ENCODE measurements at places on chromosomes 13 and 19.

DNA sequence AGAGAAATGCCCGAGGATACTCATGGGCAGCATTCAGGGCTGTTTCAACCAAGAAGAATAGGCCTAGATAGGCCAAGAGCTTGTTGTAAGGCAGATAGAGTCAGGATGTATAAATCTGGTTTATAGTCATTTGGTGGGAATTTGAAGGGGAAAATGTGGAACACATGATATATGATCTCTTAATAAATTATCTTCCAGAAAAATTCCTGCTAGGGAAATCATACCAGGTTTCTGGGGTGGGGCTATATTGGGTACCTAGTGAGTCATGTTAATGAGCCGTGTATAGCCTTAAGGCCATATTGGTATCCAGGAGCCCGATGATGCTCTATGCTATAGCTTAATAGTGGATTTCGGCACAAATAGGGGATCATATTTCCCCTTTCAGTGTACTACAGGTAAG lies 51.5 kb upstream of the HTR2A start:
- DNase-seq = no peak

DNA sequence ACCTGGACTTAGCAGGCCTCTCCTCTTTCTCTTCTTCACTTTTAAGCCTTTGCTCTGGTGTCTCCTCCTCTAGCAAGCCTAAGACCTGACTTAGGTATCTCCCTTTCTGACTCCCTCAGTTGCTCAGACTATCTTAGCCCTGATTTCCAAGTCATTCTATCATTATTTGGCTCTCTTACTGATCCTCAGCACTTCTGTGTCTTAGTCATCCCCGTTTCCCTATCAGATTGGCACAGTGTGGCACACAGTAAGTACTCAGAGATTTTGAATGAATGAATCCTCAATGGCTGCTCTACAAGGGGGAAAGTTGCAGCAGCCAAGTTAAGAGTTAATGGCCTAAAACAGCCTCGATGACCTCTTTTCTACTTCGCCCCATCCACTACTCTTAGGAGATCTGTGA lies 8.2 kb downstream of the KCTD12 start:
- DNase-seq = no peak

GRCh38 chr19:37227996-37228395 lies 10.0 kb downstream of the ZNF383 start:
- DNase-seq = no peak

GRCh38 chr13:77513719-77514335 lies 21.7 kb upstream of the SCEL start:
- no peak for DNase-seq

DNA sequence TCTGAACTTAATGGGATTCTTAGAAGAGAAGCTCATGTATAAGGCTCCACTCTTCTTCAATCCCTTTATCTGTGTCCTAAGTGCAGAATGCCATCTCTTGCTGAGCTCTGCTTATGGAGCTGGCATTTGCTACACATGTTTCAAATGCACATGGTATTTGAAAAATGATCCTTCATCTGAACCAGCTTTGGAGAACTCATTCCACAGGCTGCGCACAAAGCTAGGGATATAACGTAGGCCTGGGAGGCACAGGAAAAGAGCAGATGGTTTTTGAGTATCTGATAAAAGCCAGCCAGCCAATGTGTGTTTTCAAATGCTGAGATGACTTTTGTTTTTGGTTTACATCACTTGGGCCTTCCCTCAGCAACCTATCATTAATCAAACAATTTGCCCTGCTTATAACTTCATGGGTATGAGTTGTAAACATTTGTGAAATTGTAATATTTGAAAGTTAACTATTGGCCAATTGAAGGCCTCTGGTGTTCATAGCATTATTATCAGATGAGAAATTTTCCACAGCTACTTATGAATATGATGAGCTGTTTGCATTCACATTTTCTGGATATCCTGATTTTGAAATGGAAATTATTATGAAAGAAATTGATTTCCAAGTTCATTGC lies 729.0 kb downstream of the FGF9 start:
- DNase-seq = no peak

DNA sequence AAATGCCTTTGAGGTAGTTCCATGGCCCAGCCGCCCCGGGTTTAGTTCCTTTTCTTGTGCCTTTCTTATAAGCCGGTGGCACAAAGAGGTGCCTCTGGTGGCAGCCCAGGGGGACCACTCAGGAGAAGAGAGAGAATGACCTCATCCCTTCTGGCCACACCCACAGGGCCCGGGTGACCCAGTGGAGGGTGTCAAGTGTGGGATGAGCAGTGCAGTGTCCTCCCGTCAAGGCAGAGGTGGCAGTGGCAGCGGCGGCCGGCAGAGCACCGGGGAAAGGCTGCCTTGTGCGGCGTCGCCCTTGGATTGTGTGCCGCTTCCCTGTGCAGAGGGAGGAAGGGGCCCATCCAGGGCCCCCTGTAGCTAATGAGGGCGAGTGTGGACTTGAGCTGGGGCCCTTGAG lies 47.9 kb downstream of the KDM4B start:
- DNase-seq = no peak

DNA sequence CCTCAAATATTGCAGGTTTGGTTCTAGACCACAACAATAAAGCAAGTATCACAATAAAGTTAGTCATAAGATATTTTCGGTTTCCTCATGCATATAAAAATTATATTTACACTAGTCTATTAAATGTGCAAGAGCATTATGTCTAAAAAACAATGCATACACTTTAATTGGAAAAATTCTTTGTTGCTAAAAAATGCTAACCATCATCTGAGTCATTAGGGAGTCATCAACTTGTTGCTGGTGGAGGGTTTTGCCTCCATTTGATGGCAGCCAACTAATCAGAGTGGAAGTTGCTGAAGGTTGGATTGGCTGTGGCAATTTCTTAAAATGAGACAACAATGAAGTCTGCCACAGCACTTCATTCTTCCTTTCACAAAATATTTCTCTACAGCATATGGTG lies 422.3 kb upstream of the GPC6 start:
- no peak for DNase-seq

GRCh38 chr19:52689843-52690368 lies 44.9 kb downstream of the ZNF611 start:
- no peak for DNase-seq

GRCh38 chr19:19464339-19465098 lies 50.8 kb downstream of the TSSK6 start:
- DNase-seq = no peak

DNA sequence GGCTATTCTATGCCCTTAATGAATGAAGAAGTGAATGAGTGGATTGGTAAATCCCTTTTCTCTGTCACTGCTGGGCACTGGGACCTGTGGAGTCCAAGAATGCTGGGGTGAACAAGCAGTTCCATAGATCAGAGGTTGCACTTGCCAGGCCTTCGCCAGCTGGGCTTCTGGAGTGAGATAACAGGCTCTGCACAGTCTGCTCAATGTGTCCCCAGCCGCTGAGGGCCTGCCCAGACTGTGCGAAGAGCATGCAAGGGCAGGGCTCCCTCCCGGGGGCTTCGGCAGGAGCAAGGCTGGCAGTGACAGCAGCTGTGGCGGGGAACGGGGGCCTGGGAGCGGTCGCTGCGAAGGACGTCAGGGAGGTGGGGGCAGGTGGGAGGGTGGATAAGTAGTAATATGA lies 51.3 kb downstream of the ZNF536 start:
- no peak for DNase-seq

GRCh38 chr19:41305927-41306793 lies 3.8 kb upstream of the CCDC97 start:
- DNase-seq = no peak

DNA sequence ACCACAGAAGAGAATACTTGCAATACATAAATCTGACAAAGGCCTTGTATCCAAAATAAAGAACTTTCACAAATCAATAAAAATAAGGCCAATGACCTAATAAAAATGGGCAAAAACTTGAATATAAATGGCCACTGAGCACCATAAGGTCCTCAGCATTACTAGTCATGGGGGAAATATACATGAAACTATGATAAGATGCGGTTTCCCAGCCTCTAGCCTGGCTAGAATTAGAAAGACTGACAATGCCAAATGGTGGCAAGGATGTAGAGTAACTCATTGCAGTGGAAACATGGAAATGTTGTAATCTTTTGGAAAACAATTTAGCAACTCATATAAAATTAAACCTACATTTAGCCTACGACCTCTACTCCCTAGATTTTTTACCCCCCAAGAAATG lies 227.1 kb downstream of the GGACT start:
- DNase-seq = no peak

- DNase-seq = no peak
Observed at GRCh38 chr19:5294403-5295160, 46.0 kb downstream of the PTPRS start.
